ENCODE measurements at places on chromosomes 7 and 10.
A peak's percentile ranks its signal among the peaks of the same experiment; 100 is the strongest.

- DNase-seq = peak; percentile 57
Observed at GRCh38 chr7:129332254-129333035, 101.8 kb upstream of the STRIP2 start.

DNA sequence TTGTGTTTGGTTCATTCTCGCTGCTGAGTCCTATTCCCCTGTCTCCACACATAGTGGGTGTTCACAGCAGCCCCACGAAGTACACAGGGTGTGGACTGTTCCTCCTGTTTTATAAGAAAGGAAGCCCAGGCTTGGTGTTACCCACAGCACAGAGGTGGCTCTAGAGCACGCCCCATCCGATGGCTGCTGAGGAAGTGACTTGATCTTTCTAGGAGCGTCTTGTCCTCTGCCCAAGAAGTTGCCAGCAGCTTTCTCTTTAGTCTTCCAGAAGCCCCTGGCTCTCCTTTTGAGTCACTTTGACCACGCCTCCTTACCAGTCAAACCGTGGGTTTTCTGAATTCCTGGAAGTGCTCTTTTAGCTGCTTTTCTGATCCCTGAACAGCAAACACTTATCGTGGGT, 94.0 kb downstream of the GRK5 start:
- DNase-seq = no peak

- DNase-seq = no peak
Observed at GRCh38 chr7:144473908-144474307, 70.4 kb upstream of the NOBOX start.

DNA sequence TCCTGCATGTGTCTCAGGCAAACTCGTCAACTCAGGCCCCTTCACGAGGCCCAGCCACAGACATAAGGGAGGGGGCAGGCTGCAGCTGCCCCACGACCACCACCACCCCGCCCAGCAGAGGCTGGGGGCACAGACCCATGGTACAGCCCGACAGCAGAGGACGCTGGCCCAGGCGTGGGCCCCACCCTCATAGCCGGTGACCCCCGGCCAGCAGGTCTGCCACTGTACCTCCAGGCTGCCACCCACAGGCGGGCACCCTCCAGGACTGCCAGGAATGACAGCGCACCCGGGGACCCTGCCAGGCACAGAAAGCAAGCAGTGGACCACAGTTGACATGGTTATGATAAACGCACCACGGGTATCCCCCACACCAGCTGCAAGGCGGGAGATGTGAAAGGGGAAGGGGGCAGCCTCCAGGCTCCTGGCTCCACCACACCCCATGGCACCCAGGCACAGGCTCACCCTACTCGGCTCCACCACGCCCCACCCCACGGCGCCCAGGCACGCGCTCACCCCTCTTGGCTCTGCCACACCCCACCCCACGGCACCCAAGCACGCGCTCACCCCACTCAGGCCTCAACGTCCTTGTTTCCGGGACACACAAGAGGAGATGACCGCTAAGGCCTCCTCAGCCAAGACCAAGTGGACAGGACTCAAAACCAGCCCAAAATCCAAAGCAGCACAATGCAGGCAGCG, 135.9 kb downstream of the MAD1L1 start:
- no peak for DNase-seq

- DNase-seq = no peak
Observed at GRCh38 chr7:99667179-99667578, 12.6 kb downstream of the CYP3A5 start.

- DNase-seq = no peak
Observed at GRCh38 chr10:51640120-51640819, 59.1 kb downstream of the CSTF2T start.

DNA sequence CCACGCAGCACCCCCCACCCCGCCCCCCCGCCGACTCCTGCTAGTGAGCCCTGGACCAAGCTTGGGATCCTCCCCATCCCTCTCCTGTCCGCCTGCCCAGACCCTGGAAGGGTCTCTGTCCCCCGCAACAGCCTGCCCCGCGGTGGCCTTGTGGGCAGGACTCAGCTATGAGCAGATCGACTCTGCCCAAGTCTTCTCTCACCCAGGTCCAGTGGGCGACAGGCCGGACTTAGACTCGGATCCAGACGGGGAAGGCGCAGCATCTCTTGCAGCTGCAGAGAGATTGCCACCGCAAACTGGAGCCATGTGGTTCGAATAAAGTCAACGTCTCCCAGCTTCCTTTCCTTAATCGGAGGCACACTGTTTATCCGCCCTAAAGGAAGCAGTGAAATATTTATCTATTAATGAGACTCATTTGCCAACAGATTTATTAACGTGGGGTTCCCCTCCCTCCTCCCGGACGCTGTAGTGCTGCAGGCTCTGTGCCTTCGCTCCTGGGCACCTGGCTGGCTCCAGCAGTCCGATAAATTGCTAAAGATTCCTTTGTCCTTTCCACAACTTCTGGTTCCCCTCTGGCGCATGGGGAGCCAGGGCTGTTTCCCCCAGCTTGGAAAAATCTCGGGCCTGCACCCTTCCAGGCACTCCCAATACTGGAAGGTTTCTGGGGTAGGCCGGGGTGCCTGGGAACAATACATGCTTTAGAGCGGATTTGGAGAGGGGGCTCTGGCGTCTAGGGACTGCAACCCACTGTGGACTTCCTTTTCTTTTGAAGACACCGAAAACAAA, 634 bp upstream of the HOXA7 start:
- no peak for DNase-seq

GRCh38 chr10:10292501-10292900, 725.2 kb upstream of the CELF2 start:
- no peak for DNase-seq

GRCh38 chr7:149773446-149774236, at the start of gene ZNF467:
Gene ZNF467 (minus strand): TSS chr7:149773588. CDS start chr7:149771032, 2,556 bp downstream.
- no peak for DNase-seq

DNA sequence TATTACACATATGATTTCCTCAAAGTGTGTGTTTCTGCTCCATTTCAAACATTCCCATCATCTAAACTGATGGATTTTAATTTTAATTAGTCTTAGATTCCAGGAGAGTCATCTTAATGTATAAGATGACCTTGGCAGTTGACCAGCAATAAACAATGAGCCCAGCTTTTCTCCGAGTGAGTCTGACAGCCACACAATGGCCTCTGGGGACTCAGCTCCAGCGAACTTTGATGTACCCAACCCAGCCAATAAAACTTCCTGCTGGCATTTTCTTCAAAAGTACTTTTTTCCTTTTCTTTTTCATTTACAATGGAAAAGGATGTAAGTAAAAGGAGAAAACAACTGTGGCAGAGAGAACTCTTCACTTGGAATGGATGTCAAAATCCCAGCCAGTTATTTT, 139.1 kb upstream of the CTBP2 start:
- no peak for DNase-seq

- no peak for DNase-seq
Observed at GRCh38 chr10:11687357-11687771, 54.8 kb upstream of the ECHDC3 start.

DNA sequence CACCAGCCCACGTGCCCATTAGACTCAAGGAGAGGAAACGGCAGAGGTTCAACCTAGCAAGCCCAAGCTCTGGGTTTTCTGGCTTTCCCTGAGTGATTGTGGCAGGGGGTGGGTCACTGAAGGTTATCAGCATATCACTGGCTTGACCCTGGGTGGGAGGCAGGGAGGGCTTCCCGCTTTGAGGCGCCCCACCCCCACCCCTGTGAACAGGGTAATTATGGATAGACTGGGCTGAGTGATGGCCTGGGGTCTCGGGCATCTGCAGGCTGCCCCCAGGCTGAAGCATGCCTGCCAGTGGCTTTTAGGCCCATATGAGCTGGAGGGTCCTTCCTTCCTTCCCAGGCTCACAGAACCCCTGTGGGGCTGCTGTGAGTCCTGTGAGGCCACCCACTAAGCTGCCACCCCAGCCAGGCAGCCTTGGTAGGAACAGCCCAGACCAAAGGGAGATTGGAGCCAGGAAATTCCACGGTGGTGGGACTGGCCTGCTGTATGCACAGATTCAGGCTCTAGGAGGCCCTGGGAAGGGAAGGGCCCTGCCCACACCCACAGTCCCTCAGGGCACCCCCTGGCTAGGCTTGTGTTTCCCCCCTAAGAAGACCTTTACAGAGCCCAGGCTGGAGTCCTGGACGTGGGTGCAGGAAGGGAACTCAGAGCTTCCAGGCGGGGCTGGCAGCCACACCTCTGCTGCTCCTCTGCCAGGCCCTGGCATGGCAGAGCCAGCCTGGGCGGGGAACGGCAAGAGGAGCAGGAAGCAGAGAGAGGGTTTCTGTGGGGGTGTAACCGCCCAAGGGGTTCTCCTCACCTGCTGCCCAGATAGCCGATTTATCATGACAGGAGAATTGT, 33.1 kb downstream of the GPRIN2 start:
- DNase-seq = no peak

- DNase-seq = no peak
Observed at GRCh38 chr10:48682265-48682664, 2.4 kb upstream of the WDFY4 start.

GRCh38 chr10:10209167-10209566, 808.5 kb upstream of the CELF2 start:
- no peak for DNase-seq

- DNase-seq = no peak
Observed at GRCh38 chr10:48412081-48412480, 105.6 kb downstream of the MAPK8 start.

DNA sequence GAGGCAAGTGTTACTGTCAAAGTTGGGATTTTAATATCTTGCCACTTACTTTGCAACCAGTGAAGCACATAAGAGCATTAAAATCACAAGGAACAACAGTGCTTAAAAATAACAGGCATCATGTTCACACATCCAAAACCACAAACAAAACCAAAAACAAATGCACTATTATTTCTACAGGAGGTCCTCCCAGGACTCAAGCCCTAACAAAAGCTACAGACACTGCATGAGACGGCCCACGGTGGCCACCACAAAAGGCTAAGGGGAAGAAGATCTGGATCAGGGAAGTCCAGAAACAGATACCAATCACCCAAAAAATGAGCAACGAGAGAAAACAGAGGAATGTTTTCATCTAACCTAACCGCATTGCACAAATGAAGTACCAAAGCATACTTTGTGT, 158.4 kb downstream of the ZMYND11 start:
- DNase-seq = no peak

GRCh38 chr7:14341200-14341775, 351.8 kb upstream of the ETV1 start:
- no peak for DNase-seq

GRCh38 chr10:112658900-112659638, 212.1 kb downstream of the VTI1A start:
- DNase-seq = no peak

- no peak for DNase-seq
Observed at GRCh38 chr7:116052006-116052405, 21.4 kb upstream of the TFEC start.

DNA sequence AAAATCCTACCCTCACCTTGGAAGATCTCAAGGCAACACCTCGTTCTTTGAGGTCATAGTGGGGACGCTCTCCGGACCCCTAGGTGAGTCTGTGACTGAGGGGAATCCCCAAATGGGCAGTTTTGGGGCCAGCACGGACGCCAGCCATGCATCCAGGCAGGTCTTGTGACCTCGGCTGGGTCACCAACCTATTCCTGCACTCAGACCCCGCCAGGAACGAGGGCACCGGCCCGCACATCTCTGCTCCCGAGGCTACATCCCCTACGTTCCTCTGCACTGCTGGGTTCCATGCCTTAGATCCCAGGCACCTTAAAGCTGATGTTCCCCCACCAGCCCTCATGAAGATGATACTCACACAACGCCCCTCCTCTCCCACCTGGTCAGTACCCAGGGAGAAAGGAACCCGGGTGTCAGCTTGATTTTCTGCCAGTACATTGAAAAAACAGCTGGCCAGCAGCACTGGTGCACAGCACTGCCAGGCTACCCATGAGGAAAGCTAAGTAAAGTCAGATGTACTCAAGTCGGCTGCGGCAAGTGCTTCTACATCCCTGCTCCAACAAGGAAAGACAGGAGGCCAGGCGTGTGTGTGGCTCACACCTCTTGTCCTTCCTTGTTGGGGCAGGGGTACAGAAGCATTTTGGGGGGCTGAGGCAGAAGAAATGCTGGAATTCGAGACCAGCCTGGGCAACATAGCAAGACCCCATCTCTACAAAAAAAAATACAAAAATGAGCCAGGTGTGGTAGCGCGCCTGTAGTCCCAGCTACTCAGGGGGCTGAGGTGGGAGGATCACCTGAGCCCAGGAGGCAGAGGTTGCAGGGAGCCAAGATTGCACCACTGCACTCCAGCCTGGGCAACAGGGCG, 48.1 kb downstream of the DIP2C start:
- no peak for DNase-seq

DNA sequence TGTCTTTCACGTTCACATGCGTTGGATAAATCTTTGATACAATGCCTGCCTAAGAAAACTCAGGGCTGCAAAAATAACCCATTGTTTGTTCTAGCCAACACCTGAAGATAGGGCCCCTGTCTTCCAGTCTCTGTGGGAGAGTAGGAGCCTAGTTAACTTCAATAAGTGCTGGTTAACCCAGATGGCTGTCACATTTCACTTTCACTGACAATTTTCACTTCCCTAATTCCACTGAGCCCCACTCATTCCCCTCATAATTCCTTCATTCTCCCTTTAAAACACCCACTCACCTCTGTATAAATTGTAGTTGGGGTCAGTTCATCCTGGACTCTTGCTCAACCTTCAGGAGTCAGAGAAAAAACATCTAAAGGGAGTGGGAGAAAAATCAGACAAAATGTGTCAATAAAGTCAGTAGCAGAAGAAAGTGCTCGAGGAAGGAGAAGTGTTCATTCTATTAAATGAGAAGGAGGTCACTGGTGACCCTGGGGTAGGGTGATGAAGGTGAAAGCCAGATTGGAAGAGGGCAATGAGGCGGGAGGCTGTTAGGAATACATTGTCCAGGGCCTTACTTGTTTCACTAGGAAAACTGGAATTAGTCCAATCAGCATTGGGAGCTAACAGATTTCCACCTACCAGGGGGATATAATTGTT, 51.2 kb upstream of the ABI1 start:
- DNase-seq = no peak

- DNase-seq = no peak
Observed at GRCh38 chr10:11165591-11166543, 148.2 kb downstream of the CELF2 start.

DNA sequence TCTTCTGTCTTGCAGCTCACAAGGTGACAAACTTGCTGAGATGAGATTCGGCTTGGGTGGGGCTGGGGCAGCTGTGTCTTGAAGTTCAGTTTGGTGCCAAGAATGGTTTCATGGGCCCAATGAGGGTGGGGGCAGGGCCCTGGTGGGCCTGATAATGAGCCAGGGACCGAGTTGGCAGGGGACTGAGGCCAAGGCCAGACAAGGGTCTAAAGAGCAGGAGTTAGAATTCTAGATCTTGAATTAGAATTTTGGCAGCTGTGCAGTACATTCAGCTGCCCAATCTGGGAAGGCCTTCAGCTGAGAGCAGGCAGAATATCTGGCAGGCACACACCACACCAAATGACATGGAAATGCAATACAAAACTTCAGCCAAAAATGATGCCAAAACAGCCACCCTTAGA, 1.5 kb upstream of the JAZF1 start:
- no peak for DNase-seq

DNA sequence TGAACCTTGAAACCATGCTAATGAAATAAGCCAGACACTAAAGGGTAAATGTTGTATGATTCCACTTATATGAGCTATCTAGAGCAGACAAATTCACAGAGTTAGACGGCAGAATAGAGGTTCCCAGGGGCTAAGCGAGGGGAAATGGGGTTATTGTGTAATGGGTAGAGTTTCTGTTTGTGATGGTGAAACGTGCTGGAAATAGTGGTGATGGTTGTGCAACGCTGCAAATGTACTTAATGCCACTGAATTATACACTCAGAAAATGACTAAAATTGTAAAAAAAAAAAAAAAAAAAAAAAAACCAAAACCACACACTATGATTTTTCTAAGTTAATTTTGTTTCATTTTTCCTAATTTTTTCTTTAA, 30.0 kb downstream of the SFXN4 start:
- no peak for DNase-seq

Measured in amniotic stem cell (primary cell).